ENCODE measurements at places on chromosomes 16 and 17.

DNA sequence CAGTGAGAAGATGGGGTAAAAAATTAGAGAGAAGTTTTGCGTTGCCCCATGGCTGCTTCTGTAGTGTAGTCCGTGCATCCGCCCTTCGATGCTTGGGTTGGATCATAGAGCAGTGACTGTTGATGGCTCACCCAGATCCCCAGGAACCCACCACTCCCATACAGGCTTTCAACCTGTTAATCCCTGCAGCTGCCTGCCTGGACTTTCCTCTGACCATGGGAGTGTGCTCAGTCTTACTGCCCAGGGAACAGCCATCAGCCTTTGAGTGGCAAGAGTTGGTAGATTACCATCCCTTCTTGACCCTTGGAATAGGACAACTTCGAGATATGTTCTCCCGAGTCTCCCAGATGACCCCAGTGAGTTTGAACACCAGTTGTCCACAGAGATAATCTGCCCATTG is 299.5 kb upstream of the HSBP1 start:
- no peak for DNase-seq

DNA sequence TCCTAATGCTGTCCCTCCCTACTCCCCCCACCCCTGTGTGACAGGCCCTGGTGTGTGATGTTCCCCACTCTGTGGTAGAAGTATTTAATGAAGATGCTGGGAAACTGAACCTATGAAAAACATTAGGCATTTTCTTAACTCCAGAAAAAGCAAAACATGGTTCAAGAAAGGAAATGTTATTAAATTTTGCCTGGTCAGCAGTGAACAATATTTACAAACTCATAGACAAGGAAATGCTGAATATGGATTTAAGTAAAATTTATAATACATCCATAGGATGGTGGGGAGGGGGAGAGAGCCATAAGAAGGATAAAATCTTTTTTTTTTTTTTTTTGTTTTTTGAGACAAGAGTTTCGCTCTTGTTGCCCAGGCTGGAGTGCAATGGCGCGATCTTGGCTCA is 10.8 kb upstream of the CRYBA1 start:
- no peak for DNase-seq

- DNase-seq: no peak
Observed at GRCh38 chr16:50705436-50706110, 12.2 kb downstream of the NOD2 start.

- DNase-seq: no peak
Observed at GRCh38 chr17:34503528-34504195, 75.7 kb upstream of the TMEM132E start.

DNA sequence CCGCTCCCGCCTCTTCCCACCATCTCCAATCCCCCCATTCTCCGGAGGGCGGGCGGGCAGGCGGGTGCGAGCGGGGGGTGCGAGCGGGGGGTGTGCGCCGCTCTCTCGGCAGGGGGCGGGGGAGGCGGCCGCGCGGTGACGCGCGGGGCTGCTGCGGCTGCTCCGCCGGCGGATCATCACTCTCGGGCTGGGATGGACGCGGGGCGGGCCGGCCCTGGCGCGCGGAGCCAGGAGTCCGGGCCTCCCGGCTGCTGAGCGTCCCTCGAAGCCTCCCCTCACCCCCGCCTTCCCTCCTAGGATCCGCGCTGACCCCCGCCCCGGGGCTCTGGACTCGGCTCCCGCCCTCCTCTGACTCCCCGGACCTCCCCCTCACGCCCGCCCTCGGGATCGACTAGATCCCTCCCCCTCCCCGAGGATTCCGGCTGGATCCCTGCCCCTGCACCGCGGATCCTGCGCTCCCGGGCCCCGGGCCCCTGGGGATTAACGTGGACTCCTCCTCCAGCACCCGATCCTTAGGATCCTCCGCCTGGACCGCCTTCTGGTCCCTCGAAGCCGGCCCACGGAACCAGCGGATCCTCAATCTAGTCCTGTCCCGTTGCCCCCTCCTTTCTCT is 946 bp upstream of the TMEM256 start:
- peak; percentile 62 for DNase-seq

GRCh38 chr16:17327664-17328335 is 143.0 kb downstream of the XYLT1 start:
- DNase-seq: no peak

DNA sequence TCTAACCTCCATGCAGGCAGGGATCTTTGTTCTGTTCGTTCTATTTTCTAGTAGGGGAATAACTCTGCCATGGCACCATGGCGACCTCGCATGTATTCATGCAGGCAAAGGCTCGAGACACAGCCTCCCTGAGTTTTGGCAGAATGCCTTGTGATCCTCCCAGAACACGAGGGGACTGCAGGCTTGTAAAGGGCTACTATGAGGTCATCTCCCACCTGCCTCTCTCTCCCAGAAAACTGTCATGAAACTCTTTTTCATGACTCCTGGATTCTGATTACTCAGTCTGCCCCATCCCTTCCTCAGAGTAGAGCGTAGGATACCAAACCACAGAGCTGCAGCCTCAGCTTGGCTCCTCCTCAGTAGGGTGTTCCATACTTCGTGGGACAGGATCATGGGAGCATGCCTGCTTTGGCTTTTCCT is 64.3 kb downstream of the IGF2BP1 start:
- no peak for DNase-seq

DNA sequence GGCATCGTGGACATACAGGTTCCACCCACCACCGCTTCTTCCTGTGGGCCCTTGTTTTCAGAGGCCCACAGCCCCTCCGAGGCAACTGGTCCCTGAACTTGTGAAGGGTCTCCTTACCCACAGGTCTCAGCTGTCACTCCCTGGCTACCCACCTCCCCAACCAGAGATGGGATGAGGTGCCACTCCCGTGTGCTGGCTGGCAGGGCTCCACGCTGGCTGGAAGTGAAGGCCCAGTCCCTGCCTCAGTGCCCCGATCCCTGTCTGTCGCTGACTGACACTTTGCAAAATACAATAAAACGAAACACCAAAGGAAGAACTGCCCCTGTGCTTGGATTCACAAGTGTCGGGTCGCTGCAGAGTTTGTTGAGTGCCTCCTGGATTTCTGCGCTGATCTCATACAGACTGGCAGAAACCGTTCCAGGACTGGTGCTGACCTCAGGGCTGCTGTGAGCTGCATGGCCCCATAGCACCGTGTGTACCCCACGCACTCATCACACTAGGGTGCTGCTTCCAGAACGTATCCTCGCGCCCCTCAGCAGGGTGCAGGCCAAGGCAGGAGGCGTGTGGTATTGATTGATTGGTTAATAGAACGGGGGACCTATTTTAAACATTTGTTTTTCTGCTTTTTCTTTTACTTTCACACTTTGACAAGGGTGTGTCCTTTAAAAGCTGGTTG is 57.0 kb downstream of the PGS1 start:
- DNase-seq: no peak

GRCh38 chr17:13474073-13474800 is 127.5 kb downstream of the HS3ST3A1 start:
- no peak for DNase-seq

DNA sequence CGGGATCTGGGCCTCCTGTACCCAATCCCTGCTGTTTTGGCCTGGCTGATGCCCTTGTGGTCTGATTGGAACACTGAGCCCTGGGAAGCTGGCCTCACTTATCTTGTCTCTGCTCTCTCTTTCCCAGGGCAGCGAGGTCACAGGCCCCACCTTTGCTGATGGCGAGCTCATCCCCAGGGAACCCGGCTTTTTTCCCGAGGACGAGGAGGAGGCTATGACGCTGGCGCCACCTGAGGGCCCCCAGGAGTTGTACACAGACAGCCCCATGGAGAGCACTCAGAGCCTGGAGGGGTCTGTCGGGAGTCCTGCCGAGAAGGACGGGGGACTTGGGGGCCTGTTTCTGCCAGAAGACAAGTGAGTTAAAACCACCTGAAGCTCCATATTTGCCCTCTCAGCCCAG is 126.0 kb downstream of the RAB11FIP4 start:
- no peak for DNase-seq

GRCh38 chr17:9370467-9370866 is 205.2 kb downstream of the STX8 start:
- DNase-seq: no peak

GRCh38 chr16:17354141-17354601 is 116.6 kb downstream of the XYLT1 start:
- DNase-seq: no peak

DNA sequence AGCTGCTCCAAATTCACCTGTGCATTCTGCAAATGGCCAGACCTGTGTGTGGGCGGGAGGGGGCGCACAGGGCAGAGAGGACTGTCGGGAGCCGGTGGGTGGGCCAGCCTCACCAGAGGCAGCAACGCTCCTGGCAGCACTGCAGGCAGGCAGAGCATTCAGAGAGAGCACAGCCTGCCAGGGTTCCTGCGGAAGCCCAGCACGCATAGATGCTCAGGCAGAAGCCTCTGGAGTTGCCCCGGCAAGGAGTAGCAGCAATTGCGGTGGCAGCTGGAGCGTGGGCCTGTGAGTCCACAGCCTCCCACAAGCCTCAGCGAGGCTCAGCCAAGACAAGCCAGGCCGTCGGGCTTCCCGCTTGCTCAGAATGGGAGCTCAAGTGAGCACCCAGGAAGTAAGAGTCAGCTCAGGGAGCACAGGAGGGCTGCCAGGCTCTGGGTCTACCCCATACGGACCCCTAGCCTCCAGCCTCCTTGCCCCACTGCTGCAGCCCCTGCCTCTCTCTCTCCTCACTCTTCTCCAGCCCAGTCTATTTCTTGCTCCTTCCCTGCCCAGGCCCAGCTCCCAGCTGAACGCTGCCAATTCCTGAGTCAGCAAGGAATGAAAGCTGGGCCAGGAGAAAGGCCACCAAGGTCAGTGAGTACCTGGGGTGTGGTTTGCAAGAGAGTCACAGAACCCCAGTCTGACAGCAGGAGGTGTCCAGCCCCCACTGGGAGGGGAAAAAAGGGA is 9.6 kb downstream of the EMC6 start:
- DNase-seq: no peak

GRCh38 chr17:45200701-45201100 is 21.0 kb upstream of the FMNL1 start:
- DNase-seq: no peak

- DNase-seq: no peak
Observed at GRCh38 chr17:3904501-3904900, 11.6 kb upstream of the CAMKK1 start.

DNA sequence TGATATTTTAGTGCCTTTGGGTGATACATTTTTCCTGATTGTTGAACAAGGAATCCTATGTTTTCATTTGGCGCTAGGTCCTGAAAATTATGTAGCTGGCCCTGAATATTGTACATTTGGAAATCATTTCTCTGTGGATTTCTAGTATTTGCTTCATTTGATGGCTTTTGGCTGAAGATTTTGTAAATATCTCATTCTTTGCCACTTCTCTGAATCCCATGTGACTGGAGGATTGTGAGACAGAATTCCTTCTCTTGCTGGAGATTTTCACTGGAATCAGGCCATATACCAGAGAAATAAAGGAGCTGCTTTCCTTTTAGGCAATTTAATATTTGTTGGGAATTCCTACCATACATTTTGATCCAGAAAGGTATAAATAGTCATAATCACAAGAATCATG is 8.6 kb downstream of the KRT28 start:
- DNase-seq: no peak

- no peak for DNase-seq
Observed at GRCh38 chr17:70379945-70380344, 210.6 kb downstream of the KCNJ2 start.

DNA sequence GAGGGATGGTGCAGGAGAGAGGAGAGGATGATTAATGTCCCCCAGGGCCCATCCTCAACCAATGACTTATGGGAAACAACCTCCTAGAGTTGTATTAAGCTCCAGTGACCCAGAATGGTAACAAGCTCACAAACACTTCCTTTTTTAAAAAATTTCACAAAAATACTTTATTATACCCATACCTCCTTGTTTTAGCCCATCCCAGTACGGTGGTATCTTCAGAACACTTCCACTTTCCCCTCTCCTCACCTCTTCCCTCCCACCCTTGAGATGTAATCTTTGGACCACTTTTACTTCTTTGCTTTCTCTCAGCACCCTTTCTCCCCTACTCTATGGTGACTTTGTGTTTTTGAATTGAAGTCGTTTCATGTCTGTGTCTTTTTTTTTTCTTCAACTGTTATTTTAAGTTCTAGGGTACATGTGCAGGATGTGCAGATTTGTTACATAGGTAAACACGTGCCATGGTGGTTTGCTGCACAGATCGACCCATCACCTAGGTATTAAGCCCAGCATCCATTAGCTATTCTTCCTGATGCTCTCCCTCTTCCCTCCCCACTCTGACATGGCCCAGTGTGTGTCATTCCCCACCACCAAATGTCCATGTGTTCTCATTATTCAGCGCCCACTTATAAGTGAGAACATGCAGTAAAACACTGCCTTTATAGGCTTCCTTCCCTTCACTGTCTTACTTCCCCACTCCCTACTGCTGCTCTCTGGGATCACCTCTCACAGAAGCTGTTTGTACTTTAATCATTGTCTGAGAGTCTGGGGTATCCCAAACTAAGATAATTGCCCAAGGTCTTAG is 124.5 kb downstream of the PRKCB start:
- no peak for DNase-seq

DNA sequence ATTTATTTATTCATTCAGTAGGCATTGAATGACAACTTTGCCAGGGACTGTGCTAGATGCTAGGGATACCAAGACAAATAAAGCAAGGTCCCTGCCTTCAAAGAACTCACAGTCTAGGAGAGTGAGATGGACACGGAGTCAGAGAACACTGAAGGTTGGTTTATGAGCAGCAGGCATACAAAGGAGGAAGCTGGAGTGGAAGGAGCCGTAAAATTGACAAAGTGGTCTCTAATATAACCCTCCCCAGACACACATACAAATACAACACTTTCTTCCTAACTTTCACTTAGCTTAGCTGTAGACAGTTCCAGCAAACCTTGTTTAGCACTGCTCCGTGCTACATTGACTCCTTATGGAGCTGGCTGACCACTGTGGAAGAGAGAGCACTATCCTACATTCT is 229.7 kb downstream of the IRX3 start:
- no peak for DNase-seq

GRCh38 chr17:34434052-34434451 is 71.0 kb upstream of the CCL1 start:
- DNase-seq: no peak

DNA sequence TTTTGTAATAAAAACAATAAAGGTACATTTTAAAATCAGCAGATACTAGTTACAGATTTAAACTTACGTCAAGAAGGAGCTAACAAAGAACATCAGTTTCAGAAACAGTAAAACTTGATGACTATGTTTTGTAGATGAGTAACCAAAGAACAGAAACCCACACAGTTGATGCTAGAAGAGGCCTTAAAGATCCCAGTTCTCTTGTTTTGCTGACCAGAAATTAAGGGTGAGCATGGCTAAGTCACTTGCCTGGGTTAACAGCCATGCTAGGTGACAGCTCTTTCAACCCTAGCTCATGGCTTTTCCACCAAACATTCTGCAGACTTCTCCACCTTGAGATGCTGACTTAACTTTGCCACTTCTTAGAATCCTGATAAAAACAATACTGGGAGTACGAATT is 26.4 kb downstream of the STX8 start:
- no peak for DNase-seq

DNA sequence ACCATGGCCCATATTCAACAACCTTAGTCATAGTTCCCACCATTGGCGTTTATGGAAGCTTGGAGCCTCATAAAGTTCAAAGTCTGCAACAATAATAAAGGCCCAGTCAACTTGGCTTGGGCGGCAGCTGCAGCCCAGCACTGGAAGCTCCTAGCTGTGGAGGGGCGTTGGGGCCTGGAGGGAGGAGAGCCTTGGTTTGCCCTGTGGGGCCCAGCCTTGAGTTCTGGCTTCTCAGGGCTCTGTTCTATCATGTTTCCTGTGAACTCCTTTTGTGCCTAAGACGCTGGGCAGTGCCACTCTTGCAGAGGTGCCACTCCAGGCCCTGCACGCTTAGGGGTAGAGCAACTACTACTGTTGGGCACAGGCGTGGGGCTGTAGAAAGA is 927 bp upstream of the ENGASE start:
- no peak for DNase-seq

GRCh38 chr16:16083421-16084156 is 134.2 kb downstream of the ABCC1 start:
- no peak for DNase-seq

- no peak for DNase-seq
Observed at GRCh38 chr17:33725675-33726271, 432.7 kb upstream of the ASIC2 start.

All from effector memory CD4-positive, alpha-beta T cell (primary cell).